ENCODE measurements at places on chromosomes 2 and 18. TPM values are rescaled to one million over a fixed set of nuclear protein-coding genes. Genes with fewer than 3 reads are reported as not detected.

DSC2 gene
- 4.4 TPM for total RNA-seq

CHN1 gene
- 0.24 TPM for total RNA-seq

GPAT2 gene
- not detected for total RNA-seq

SPHKAP gene
- not detected for total RNA-seq

IL1RL1 gene
- 0.18 TPM for total RNA-seq

DNA sequence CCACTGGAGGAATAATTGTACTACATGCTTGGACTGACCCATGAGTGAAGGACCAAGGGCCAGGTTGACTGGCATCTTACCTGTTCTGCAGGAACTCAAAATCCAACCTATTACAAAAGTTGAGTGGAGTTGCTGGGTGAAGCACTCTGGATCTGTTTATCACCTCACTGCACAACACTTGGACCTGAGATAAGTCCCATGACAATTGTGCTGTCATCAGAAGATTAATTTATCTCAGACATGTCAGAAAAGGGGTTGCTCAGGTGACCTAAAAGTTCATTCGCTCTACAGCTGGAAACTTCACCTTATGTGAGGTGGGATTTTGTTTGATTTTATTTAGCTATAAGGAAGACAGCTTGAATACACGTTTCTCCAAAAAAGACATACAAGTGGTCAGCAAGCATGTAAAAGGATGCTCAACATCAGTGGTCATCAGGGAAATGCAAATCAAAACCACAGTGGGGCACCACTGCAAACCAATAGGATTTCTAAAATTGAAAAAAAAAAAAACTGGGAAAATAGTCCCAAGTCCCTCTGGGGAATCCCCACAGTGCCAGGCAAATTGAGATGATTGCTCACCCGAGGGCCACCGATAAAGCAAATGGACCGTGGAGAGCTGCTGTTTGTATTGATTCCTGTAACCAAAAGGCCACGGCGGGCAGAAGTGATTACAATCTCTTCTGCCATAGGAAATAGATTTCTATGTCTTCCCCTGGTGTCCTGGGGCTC lies 65.8 kb upstream of the SLC35F5 start:
- H3K27ac ChIP-seq = no peak overlapping the region
- no peaks in the 10 kb centered on the region for H3K36me3 ChIP-seq
- DNase-seq = no peak
- no peak overlapping the region for H3K4me3 ChIP-seq
- H3K27me3 ChIP-seq = no peaks in the 10 kb centered on the region

DNA sequence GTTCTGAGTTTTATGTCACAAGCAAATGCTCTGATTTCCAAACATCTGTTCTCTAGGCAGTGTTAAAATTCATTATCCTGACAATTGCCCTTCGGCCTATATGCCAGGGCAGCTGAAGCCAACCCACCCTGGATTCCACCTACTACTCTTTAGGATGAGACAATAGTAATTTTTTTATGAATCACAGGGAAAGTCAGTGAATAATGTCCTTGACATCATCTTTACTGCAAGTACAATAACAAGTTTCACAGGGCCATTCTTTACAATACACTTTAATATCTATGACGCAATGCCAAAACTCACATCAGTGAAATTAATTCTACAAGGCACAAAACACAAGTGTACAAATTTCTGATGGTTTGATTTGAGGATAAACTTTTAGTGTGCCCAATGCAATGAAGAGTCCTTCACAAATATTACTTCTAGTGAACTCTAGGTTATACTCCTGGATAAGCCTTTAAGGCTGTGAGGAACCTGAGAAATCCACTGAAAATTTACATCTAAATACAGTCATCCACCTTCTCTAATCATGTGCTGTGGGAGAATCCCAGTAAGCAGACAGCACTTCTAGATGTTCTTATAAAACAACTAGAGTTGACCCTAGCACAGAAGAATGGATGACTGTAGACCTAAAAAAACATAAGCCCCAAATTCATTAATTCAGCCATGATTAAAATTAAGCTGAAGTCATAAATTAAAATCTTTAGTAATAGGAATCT lies 77.3 kb upstream of the CTLA4 start:
- no peak overlapping the region for H3K27ac ChIP-seq
- DNase-seq = no peak
- no peak overlapping the region for H3K4me3 ChIP-seq
- H3K4me1 ChIP-seq = no peaks in the 10 kb centered on the region
- H3K27me3 ChIP-seq = no peaks in the 10 kb centered on the region

DNA sequence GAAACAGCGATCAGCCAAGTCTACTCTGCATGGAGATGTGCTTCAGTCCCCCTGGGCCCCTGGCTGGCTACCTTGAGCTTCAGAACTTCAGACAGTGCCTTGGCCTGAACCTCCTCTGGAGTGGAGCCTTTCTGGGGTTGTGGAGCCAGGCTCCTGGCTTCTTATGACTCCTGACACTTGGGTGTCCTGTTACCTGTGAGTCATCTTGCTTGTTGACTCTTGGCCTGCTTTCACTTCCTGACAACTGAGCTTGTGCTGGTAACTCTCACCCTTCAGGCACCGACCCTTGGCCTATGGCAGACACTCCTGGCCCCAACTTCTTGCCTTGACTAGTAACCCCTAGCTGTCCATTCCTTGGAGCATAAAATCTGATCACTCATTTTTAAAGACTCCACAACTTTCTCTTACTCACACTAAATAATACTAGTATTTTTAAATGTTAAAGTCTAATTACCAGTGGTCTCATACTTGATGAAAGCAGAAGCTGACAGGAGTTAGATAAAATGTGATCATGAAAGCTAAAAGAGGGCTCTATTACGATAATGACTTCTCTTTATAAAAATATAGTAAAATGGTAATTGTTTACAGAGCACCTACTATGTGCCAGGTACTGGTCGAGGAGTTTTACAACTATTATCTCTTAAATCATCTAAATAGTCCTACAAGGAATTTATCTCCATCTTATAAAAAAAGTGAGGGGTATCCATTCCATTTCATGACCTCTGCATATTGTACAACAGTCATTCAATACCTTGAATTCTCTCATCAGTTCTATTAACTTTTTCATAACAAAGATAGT lies 46.3 kb upstream of the VIT start:
- H3K36me3 ChIP-seq = no peaks in the 10 kb centered on the region
- no peaks in the 10 kb centered on the region for H3K27me3 ChIP-seq
- H3K4me1 ChIP-seq = no peaks in the 10 kb centered on the region
- DNase-seq = no peak
- no peak overlapping the region for H3K4me3 ChIP-seq

- H3K27me3 ChIP-seq = no peaks in the 10 kb centered on the region
- H3K4me1 ChIP-seq = no peaks in the 10 kb centered on the region
- no peak overlapping the region for H3K27ac ChIP-seq
These were observed 127.3 kb upstream of the GPC1 start for GRCh38 chr2:240308111-240308651.

DNA sequence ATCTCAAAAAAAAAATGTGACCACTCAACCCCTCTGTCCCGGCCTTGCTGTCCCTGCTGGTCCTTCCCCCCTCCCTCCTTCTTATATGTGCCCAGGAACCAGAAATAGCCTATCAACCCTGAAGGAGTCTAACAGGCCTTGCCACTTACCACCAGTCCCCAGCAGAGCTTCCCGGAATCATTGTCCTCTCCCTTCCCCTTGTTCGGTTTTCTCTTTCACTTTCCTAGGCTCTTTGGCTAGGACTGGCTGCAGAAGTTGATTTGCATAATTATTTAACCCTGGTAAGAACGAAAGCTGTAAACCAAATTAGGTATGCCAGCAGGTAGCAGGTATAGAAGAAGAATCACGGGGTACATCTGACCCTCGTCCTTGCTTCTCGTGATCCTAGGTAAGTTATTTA lies 72.6 kb upstream of the ZNF532 start:
- no peaks in the 10 kb centered on the region for H3K36me3 ChIP-seq
- no peak overlapping the region for H3K27ac ChIP-seq
- no peak overlapping the region for H3K4me3 ChIP-seq
- H3K4me1 ChIP-seq = peaks cover 7% of the 10 kb centered on the region
- H3K27me3 ChIP-seq = no peaks in the 10 kb centered on the region

GRCh38 chr2:109380502-109381326 lies 233.1 kb downstream of the SEPTIN10 start:
- no peak overlapping the region for H3K27ac ChIP-seq
- no peaks in the 10 kb centered on the region for H3K36me3 ChIP-seq
- H3K27me3 ChIP-seq = no peaks in the 10 kb centered on the region
- H3K4me1 ChIP-seq = no peaks in the 10 kb centered on the region

GRCh38 chr18:37935086-37935485 lies 369.5 kb upstream of the CELF4 start:
- no peaks in the 10 kb centered on the region for H3K4me1 ChIP-seq
- DNase-seq = no peak
- no peak overlapping the region for H3K27ac ChIP-seq
- no peaks in the 10 kb centered on the region for H3K27me3 ChIP-seq
- no peak overlapping the region for H3K4me3 ChIP-seq

- H3K36me3 ChIP-seq = no peaks in the 10 kb centered on the region
- no peak overlapping the region for H3K4me3 ChIP-seq
- no peak for DNase-seq
- peak overlapping the region; percentile 54 for H3K27ac ChIP-seq
- no peaks in the 10 kb centered on the region for H3K27me3 ChIP-seq
These were observed 75.9 kb upstream of the CAB39 start for GRCh38 chr2:230636684-230637271.

- H3K36me3 ChIP-seq = peaks cover 53% of the 10 kb centered on the region
- peak overlapping the region; percentile 43 for H3K27ac ChIP-seq
- DNase-seq = no peak
- H3K4me1 ChIP-seq = peaks cover 28% of the 10 kb centered on the region
These were observed 20.5 kb downstream of the PDIA6 start for GRCh38 chr2:10792001-10792634.

- H3K36me3 ChIP-seq = no peaks in the 10 kb centered on the region
- H3K4me1 ChIP-seq = no peaks in the 10 kb centered on the region
- no peak overlapping the region for H3K27ac ChIP-seq
- DNase-seq = no peak
- no peaks in the 10 kb centered on the region for H3K27me3 ChIP-seq
These were observed 33.9 kb upstream of the SEMA4C start for GRCh38 chr2:96903815-96904214.

DNA sequence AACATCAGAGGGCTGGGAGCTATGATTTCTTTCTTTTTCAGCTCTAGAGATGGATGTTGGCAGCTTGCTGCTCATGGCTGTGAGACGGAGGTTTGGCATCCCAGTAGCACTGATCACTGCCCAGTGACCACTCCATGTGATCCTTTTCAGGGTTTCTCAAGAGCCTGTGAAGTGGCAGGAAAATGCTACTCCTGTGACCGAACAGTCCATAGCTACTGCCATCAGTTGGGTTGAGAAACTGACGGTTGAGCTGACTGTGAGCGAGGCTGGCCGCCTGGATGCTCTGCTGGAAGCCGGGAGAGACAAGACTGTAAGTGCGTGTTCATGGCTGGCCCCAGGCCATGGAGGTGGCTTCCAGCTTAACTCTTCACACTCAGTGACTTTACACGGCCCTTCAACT lies 34.2 kb downstream of the VWA3B start:
- no peak overlapping the region for H3K4me3 ChIP-seq
- DNase-seq = no peak
- peaks cover 4% of the 10 kb centered on the region for H3K4me1 ChIP-seq
- H3K27me3 ChIP-seq = no peaks in the 10 kb centered on the region

- no peak overlapping the region for H3K4me3 ChIP-seq
- DNase-seq = no peak
- H3K27ac ChIP-seq = no peak overlapping the region
- H3K36me3 ChIP-seq = no peaks in the 10 kb centered on the region
- no peaks in the 10 kb centered on the region for H3K27me3 ChIP-seq
These were observed 441.8 kb downstream of the ZEB2 start for GRCh38 chr2:144078106-144078505.

GRCh38 chr2:168422584-168422983 lies 33.5 kb upstream of the CERS6 start:
- no peak overlapping the region for H3K4me3 ChIP-seq
- H3K27me3 ChIP-seq = no peaks in the 10 kb centered on the region
- H3K4me1 ChIP-seq = no peaks in the 10 kb centered on the region
- no peaks in the 10 kb centered on the region for H3K36me3 ChIP-seq

DNA sequence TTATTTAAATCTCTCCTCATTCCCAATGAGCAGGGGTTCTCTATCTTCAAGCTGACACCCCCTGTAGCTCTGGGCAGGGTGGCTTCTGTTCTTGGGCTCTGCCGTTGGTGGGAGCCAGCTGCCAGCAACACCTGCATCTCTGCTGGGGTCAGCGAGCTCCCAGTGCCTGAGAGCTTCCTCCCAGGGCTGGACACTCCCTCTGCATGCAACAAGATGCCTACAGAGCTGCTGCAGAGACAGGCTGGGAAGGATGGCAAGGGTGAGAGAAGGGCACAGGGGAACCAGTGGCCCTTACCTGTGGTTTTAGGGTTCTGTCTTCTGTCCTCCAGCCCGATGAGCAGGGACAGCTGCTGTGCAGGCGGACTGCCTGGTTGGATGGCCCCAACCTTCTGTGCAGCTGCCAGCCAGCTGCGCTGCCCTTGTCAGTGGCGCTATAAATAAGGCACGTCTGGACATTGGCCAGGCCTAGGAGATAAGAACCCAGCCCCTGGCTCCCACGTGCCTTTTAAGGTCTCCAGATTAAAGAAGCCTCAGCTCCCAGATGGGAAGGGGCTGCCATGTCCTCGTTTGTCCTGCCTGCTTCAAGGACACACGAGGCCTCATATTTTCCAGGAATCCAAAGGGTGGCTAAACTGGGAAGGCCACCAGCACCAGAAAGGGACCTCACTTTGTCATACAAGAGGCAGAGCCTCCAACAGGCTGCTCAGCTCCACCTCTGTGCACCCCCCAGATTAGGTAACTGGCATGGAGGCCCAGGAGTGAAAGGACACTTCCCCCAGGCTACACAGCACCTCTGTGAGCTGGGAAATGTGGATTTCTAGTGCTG lies 39.5 kb upstream of the FHL2 start:
- H3K27me3 ChIP-seq = no peaks in the 10 kb centered on the region
- H3K4me1 ChIP-seq = no peaks in the 10 kb centered on the region
- no peaks in the 10 kb centered on the region for H3K36me3 ChIP-seq
- H3K4me3 ChIP-seq = no peak overlapping the region
- DNase-seq = no peak
- no peak overlapping the region for H3K27ac ChIP-seq

- no peaks in the 10 kb centered on the region for H3K36me3 ChIP-seq
- H3K27ac ChIP-seq = no peak overlapping the region
- no peak for DNase-seq
These were observed 50.5 kb upstream of the MAP4K3 start for GRCh38 chr2:39487398-39488250.

DNA sequence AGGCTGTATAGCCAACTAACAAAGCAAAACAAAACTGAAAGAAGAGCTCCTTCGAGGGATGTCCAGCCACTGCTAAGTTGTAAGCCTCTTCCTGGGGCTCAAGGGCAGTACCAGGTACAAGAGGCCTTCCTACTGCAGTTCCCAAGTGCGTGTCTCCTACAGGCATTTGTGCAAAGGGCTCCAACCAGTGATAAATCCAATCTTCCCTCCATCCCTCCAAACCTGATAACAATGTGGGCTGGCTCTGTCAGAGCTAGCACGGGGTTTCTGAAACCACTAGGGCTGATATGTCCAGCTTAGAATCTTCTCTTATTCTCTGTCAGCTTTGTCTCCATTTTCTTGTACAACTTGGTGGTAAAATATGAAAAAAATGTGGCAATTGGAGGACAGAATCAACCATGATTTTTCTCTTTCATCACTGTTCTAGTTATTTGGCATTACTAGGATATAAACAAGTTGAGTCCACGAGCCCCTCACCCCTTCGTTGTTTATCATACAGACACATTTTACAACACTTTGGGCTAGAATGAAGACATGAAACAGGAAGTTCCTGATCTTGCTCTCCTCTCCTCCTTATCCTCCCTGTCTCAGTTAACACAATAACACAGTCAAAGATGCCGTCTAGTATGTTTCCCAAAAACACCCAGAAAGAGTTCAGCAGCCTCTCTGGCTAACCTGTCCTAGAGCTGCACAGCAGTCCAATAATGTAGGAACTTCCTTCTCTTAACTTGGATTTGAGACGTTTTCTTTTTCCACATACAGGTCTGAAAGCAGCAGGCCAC lies 35.4 kb upstream of the WIPF1 start:
- H3K27ac ChIP-seq = peak overlapping the region; percentile 91
- no peak for DNase-seq
- H3K4me3 ChIP-seq = peak overlapping the region; percentile 84
- no peaks in the 10 kb centered on the region for H3K27me3 ChIP-seq
- peaks cover 22% of the 10 kb centered on the region for H3K4me1 ChIP-seq

Measured in GM12878 (cell line).